Stimulated activated naive CD8-positive, alpha-beta T cell treated with anti-CD3 and anti-CD28 coated beads, Interleukin-15, amount 100 ng/mL, for 72 hours (primary cell): ENCODE measurements at places on chromosomes 16 and 17.

- DNase-seq = no peak
These were observed 33.2 kb downstream of the MAP2K6 start for GRCh38 chr17:69447726-69448125.

- no peak for DNase-seq
These were observed 13.0 kb downstream of the PITPNC1 start for GRCh38 chr17:67390006-67390645.

DNA sequence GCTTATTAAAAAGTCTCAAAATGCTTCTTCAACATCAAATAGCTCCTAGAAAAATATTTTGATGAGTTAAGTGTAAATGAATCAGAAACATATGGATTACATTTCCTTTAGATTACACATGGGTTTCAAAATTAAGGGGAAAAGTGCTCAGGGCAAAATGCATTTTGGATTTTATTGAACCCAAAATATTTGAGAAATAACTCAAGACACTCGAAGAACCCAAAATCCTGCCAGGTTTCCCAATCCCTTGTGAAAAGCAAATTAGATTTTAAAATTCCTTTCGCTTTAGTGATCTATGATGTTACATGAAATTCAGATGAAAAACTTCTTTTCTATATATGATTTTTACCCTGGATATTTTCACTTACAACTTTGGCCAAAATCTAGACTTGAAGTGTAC lies 847.4 kb upstream of the SOX9 start:
- DNase-seq = no peak

DNA sequence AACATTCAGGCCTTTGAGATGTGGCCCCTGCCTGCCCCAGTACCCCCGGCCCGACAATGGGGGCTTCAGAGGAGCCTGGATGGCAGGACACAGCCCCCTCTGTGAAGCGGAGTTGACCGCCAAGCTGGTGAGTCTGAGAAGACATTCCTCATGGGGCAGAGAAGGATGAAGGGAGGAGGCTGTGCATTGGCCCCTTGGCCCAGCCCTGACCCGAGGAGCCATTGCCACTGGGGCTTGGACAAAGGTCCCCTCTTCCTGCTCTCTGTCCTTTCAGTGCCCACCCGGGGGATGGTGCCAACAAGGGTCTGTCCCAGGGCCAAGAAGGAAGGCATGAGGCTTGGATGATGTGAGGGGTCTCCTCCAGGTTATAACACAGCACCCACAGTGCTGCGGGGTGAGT lies 30.9 kb upstream of the PHB1 start:
- no peak for DNase-seq

GRCh38 chr17:65742403-65743307 lies 181.2 kb upstream of the AXIN2 start:
- no peak for DNase-seq

DNA sequence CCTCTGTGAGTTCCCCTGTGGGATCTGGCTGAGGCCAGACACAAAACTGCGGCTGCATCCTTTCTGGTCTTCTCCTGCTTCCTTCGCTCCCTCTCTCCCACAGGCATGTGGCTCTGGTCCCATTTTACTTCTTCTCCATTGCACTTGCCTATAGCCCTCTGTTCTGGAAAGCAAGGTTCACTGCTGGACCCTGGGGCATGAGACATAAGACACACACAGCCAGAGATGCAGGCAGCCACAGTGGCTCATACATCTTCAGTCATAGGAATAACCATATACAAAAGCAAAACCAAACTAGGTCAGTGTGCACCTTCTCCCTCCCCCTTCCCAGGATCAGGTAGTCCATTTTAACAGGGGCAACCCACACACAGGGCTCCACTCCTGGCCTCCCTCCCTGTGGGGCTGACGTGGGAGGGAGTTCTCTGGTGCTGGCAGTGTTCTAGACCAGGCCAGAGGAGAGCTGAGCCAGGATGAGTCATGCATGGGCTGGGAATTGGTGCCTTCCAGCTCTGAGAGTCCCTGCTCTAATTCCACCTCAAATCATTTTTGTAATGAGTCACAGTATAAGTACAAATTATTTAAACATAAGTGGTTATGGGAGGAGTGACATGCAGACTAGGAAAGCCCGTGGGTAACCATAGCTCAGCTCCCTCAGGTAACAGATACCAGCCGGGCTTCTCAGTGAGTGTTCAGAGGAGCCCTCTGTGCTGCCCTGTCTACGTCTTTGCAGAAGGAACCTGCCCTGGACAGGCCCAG lies 58.0 kb downstream of the ASIC2 start:
- no peak for DNase-seq

DNA sequence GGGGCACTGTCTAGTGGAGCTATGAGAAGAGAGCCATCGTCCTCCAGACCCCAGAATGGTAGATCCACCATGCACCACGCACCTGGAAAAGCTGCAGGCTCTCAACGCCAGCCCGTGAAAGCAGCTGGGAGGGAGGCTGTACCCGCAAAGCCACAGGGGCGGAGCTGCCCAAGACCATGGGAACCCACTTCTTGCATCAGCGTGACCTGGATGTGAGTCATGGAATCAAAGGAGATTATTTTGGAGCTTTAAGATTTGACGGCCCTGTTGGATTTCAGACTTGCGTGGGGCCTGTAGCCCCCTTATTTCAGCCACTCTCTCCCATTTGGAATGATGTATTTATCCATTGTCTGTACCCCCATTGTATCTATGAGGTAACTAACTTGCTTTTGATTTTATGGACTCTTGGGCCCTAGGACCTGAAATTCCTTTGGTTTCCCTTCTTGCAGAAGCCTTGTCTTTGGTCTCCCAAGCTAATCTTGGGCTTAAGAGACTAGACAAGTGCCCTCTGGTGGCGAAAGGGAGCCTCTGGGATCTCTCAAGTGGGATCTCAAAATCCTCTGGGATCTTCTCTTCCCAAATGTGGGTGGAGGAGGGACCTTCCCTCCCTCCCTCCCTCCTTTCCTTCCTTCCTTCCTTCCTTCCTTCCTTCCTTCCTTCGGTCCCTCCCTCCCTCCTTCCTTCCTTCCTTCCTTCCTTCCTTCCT lies 58.2 kb upstream of the HAPSTR1 start:
- no peak for DNase-seq

- no peak for DNase-seq
These were observed 2.3 kb downstream of the NUP85 start for GRCh38 chr17:75207760-75208159.

DNA sequence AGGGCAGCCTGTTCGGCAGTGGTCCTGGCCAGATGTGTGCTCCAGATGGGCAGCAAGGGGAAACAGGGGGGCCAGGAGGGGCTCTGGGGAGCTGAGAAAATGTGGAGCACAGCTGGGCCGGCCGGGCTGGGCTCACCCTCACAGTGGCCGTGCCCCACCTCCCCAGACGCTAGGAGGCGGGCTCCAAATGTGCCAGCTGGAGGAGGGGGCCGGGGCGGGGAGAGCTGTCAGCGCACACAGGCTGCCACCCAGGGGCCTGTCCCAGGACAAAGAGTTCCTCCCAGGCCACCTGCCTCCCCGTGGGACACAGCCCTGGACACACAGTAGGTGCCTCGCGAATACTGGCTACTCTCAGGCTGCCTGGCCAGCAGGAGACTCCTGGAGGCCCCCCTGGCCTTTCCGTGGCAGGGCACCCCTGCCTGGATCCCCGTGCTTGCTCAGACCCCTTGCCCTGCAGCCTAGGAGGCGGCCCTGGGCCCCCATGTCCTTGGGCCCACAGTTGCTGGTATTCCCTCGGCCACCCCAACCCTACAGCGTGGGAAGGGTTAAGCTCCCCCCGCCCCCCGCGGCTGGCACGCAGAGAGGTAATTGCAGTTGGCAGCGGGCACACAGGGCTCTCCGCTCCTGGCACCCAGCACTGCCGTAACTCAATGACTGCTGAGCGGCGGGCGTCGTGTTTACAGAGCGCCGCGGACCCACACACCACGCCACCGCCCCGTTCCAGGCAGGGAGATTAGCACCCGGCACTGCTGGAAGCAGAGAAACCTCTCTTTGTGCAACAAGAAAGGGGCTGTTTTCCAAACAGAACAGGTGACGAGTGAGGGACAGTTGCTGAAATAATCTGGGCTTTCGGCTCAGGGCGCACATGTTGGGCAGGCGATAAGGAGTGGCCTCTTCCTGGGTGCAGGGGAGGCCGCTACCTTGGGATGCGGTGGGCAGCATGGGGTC lies 32.2 kb downstream of the BAHCC1 start:
- DNase-seq = no peak

DNA sequence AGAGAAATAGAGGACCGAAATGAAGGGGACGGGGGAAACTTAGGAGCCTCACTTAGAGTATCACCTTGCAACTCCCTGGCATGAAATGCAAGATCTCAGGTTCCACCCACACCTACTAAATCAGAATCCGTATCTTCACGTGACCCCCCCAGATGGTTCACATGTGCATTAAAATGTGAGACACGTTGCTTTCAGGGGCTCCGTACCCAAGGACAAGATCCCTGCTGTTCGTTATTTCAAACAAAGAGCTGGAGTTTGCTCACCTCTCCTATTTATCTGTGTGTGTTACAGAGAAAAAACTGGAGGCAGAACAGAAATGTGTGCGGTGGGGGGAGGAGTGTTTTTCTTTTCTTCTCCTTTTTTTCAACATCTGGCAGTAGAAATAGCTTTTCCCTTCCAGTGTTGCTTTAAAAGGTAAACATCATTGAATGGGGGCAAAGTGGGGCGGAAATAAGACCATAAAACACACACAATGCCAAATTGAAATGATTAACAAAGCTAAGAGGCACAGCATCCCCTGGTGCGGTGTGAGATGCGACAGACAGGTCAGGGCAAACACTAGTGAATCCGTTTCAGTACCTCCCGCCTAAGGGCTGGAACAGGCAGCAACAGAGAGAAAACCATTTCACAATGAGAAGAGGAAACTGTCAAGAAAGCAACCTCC lies 145.4 kb downstream of the SOX9 start:
- no peak for DNase-seq

GRCh38 chr17:57458718-57459285 lies 202.5 kb downstream of the MSI2 start:
- no peak for DNase-seq

DNA sequence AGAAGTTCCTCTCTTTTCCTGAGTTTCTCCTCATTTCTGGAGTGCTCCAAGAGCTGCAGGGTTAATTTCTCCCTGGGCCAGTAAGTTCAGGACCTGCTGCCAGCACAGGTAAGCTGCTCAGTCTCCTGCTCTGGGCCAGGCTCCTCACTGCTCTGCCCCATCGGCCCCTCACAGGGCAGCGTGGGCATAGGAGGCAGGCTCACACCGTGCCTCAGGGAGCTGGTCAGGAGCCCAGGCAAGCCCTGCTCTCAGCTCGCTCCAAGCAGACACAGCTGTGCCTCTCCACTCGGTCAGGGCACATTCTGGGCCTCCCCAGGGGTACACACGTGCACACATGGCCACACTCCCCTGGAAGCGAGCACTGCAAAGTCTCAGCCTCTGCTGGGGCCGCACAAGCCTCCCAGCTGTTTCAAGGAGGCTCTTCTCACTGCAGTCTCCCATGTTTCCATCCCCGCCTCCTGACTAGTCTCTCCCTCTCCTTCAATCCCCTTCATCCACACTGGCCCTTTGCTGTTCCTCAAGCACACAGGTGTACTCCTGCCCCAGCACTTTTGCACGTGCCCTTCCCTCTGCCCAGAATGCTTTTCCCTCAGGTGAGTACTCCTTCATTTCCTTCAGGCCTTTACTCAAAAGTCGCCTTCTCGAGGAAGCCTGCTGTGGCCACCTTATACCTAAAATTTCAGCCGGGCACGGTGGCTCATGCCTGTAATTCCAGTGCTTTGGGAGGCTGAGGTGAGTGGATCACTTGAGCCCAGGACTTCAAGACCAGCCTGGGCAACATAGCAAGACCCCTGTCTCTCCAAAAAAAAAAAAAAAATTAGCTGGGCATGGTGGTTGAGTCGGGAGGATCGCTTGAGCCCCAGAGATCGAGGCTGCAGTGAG lies 53.2 kb downstream of the AKAP1 start:
- no peak for DNase-seq

DNA sequence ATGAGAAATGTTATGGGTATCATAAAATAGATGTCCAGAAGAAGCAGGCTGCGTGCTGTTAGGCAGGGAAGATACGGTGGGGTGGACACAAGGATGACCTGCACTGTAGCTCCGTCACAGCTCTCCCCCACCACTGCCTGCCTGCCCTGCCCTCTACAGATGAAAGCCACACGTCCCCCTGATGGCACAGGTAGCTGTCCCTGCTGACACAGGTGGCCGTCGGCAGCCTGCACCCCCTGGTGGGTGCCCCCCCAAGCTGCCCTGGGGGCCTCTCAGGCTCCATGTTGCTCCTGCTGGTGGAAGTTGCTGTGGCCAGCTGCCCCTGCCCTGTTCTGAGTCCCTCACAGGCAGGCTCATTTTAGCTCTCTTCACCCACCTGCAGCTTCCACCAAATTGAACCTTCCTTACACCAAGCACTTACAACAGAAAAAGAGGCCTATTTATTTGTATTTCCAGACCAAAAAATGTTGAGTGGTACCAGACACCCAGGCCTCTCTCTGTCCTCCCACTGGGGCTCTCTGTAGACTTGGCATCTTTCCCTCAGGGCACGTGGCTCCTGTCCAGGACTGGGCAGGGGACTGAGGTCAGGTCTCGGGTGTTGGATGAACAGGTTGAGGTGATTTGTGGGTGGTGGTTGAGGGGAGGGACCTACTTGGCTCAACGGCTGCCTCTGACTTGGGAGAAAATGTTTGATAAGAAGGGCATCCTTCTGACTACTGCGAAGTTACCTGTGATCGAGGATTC lies 50.1 kb upstream of the CACNG5 start:
- no peak for DNase-seq

- DNase-seq = no peak
These were observed 4.2 kb downstream of the LDAF1 start for GRCh38 chr16:21162661-21163151.

DNA sequence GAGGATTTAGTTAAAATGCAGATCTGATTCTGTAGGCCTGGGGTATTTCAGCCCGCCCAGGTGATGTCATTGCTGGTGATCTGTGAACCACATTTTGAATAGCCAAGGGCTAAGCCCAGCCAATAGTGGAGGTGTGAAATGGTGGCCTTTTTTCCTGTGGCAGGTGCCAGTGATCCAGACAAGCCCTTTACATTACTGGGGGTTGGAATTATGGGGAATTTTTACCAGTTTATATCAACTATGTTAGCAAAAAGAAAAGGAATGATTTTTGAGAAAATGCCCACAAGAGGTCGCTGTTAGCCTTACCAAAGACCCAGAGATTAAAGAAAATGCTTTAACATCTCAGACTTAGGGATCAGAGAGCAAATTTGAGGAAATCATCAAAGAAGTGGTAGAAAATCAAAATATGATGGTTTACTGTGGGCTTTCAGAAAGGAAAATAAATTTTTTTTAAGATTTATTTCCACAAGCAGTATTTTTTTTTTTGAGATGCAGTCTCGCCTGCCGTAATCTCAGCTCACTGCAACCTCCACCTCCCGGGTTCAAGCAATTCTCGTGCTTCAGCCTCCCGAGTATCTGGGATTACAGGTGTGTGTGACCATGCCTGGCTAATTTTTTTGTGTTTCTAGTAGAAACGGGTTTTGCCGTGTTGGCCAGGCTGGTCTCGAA lies 3.9 kb downstream of the VPS35L start:
- no peak for DNase-seq

- DNase-seq = no peak
These were observed 21.3 kb downstream of the ADGRG5 start for GRCh38 chr16:57563761-57564160.

DNA sequence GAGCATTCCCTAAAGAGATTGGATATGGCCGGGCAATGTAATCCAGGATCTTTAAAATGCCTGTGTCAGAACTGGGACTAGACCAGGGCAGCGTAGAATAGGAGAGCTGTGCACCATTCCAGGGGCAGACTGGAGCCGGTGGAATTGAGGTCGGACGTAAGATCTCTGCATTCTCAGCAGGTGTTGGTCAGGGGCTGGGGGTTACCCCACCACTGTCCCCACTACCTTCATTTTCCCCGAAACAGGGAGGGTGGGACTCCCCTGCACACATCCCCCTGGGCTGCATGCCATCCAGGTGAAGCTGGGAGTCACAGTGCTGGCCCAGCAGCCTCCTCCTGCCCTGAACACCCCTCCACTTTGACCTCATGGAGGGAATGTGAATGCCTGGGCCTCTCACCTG lies 17.8 kb downstream of the OSBPL7 start:
- DNase-seq = no peak
